ENCODE measurements at places on chromosomes 6 and 20.

DNA sequence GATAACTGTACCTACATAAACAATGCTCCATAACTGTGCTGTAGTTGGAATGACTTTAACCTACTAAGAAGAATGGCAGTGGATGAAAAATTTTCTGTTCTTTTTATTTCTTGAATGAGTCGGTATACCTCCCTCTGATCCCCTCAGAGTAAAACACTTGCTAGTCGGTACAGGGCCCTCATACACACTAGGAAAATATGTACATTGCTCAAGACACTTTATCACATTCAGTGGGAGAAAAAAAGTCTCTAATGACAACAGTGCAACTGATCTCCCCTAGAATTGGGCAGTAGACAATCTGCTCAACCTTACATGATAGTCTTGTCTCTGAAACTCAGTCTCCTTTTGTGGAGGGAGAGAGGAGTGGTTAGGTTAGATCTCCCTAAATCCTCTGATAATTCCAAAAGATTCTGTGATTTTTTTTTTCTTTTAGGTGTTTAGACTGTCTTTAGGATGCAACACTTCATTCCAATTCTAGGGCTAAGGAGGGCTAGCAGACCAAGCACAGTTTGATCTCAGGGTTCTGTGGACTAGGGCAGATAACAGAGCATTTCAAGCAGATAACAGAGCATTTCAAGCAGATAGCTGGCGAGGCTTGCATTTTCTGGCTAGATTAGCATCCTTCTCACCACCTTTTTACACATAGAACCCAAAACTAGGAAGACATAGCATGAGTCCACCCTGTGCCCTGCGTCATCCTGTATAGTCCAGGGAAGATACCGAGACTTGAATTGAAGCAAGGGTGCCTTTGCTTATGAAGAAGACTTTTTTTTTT is 100.3 kb upstream of the TNFAIP3 start:
- DNase-seq, result no peak
- H3K27ac ChIP-seq, result peak overlapping the region; percentile 89
- H3K4me3 ChIP-seq, result no peak overlapping the region
- no peaks in the 10 kb centered on the region for H3K36me3 ChIP-seq
- peaks cover 37% of the 10 kb centered on the region for H3K4me1 ChIP-seq

- no peak overlapping the region for H3K27ac ChIP-seq
- no peak for DNase-seq
- H3K36me3 ChIP-seq, result peaks cover 7% of the 10 kb centered on the region
- H3K27me3 ChIP-seq, result no peaks in the 10 kb centered on the region
- no peak overlapping the region for H3K4me3 ChIP-seq
These were observed 25.2 kb downstream of the TRIM38 start for GRCh38 chr6:25987845-25988244.

DNA sequence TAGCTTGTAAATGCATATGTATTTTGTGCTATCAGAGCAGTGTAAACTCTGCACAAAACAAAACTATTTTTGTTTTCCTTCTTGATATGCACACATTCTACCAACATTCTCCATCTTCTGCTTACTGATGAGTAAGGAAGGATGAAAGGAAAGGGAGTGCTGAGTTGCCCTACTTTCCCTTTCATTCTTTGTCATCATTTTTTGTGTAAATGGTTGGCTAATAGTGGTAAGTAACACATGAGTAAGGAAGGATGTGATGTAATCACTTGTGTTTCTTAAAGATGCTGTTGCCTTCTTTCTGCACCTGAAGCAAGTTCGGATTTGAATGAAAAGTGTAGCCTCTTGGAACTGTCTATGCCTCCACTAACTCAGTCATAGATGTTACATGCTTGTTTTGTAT is 4.6 kb upstream of the REV3L start:
- peak overlapping the region; percentile 22 for H3K27ac ChIP-seq
- no peak for DNase-seq
- peaks cover 30% of the 10 kb centered on the region for H3K36me3 ChIP-seq

DNA sequence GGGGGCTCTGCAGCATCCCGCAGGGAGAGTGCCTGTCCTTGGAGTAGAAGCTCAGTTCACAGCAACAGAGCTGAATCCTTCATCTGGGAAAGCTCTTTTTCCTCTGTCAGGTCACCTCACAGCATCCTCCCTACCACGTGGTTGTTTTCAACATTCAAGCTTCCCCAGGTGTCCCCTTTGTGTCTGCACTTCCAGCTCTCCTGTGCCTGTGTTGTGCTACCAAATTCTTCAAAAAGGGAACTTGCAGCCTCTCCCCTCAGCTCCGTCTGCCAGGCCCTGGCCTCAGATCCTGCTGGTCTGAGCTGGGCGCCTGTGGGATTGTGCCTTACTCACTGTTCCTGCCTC is 108.4 kb downstream of the FOXF2 start:
- DNase-seq, result no peak
- no peaks in the 10 kb centered on the region for H3K4me1 ChIP-seq
- H3K27ac ChIP-seq, result no peak overlapping the region

Measured in DND-41 (cell line).